ENCODE measurements at places on chromosomes 6 and 20.

- no peak for DNase-seq
Measured at GRCh38 chr6:144722925-144723324, 437.8 kb downstream of the UTRN start.

- no peak for DNase-seq
Measured at GRCh38 chr6:120826253-120826652, 508.0 kb downstream of the TBC1D32 start.

DNA sequence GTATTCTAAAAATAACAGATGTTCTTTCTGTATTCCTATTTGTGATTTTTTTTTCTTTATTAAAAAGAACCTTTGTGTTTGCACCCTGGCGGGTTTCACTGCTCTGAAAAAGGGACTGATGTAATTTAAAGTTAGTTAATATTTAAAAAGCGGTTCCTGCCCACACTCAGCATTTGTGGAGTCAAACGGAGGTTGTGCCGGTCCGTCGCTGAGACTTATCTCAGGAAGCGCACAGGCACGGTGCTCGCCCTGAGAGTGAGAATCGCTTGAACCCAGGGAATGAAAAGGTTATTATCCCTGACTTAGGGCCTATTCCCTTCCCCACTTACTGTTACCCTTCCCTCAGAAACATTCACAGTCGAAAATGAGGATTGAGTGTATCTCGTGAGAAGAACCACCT lies 366.7 kb downstream of the THBS2 start:
- no peak for DNase-seq

GRCh38 chr6:138349891-138350290 lies 27.8 kb upstream of the SMIM28 start:
- DNase-seq = no peak

- DNase-seq = no peak
Measured at GRCh38 chr6:2688401-2689064, 62.2 kb downstream of the MYLK4 start.

DNA sequence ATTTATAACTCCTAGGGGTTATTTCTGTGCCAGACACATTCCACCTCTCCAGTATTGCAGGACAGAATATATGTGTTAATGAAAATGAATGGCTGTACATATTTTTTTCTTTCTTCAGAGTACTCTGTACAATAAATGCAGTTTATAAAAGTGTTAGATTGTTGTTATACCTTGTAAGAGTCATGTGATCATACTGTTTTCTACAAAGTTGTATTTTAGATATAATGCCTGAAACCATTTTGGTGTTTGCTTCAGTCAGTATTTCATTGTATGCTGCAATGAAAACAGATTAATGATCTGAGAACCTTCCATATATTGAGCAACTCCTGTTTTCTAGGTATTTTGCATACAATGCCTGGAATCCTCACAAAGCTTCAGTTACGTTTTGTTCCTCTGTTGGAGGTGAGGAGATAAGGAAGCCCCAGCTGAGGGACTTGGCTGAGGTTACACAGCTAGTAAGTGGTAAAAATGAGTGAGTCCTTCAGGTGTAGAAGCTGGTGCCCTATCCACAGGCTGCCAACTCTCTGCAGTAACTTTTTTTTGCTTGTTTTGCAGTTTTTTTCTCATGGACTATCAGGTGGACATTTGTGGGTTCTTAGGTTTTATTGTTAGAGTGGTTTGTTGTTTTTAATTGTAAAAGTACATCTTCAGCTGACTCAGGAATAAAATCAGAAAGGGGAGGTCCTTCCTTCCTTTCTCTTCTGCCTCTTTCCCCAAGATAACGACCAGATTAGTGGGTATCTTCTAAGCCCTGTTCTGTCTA lies 11.6 kb downstream of the PDCD2 start:
- DNase-seq = no peak

- no peak for DNase-seq
Measured at GRCh38 chr20:3681931-3682781, at the start of gene ADAM33. Gene ADAM33, minus strand, starts transcription at chr20:3682010. Its CDS starts 6 bp downstream, at chr20:3682004.

DNA sequence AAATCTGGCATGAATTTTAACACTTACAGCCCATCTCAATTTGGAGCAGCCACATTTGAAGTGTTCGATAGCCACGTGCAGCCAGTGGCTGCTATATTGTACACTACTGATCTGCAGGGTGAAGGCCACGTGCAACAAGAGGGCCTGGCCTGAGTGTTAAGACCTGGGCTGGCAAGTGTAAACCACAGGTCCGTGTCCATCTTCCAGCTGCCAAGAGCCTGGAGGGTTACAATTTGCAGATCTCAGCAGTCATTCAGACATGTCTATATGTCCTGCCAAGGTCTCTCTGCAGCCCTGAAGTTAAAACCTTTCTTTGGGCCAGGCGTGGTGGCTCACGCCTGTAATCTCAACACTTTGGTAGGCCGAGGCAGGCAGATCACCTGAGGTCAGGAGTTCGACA lies 14.1 kb downstream of the SGK2 start:
- no peak for DNase-seq
